Spinal cord (tissue), 10 donors: ENCODE measurements at places on chromosomes 5 and 9.

DNA sequence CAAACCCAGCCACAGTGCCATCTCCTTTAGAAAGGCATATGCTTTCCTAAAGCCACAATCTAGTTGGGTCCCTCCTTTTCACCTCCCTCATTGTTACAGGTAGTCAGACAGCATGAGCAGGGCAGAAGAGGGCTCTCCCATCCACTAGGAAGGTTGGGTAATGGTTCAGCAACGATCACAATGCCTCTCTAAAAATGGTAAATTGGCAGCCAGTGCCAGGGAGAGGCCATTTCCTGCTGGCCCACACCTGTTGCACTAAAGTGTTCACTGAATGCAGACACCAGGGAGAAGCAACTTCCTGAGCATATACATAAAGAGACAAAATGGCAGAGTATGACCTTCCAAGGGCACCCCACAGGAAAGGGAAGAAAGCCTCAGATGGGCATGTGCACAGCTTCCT is 31.3 kb upstream of the DAP start:
- H3K27me3 ChIP-seq = no peaks in the 10 kb centered on the region
- no peak overlapping the region for H3K4me3 ChIP-seq
- H3K36me3 ChIP-seq = no peaks in the 10 kb centered on the region
- no peaks in the 10 kb centered on the region for H3K4me1 ChIP-seq
- no peak for DNase-seq

DNA sequence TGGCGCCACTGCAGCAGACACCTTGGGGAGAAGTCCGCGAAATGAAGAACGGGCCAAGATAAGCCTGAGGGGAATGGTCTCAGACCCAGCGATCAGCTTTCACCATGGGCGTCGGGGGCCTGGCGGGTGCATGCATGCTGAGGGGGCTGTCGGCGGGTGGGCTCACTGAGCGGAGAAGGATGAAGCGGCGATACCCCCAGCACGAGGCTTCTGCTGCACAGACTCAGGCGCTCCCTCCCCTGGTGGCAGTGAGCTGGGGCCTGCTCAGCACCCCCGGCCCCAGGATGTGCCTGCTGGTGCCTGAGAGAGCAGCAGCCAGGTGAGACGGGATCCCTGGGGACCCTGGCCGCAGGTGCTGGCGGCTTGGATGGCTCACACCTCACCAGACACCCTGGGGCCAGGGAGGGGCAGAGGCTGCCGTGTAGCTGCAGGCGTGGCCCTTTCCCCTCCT is 31.2 kb downstream of the CEP72 start:
- H3K4me1 ChIP-seq = no peaks in the 10 kb centered on the region
- no peak overlapping the region for H3K4me3 ChIP-seq
- H3K27me3 ChIP-seq = no peaks in the 10 kb centered on the region

DNA sequence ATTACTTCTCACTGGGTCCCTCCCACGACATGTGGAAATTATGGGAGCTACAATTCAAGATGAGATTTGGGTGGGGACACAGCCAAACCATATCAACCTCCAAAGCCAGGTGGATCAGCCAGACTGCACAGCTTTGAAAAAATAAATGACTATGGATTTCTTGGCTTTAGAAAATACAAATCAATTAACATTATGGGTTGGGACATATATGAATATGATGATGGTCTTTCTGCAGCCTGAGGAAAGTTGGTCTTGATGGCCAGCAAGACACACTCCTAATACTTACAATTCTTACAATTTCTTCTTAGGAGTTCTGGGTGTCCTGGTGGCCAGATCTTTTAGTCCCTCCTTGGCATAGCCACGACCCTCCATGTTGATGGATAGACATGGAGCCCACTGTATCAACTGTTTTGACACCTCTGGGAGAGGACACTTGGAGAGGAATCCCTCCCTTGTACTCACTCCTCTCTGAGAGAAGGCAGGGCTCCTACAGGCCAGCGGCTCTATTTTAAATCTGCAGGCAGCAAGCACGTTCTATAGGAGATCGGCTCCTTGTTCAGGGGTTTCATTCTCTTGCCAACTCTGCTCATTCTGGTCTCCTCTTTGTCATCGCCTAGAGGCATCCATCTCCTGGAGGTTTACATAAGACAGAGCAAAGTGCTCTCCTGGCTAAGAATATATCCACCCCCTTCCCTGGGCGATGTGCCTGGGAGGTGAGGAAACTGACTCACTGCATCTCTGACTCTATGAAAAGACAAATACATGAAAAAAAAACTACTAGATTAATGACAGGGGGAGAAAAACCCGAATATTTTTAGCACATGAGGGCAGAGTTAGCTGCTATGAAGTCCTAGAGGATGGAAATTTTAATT is 145.9 kb downstream of the CARTPT start:
- H3K27me3 ChIP-seq = no peaks in the 10 kb centered on the region
- no peak for DNase-seq
- H3K27ac ChIP-seq = no peak overlapping the region
- no peaks in the 10 kb centered on the region for H3K4me1 ChIP-seq
- no peaks in the 10 kb centered on the region for H3K36me3 ChIP-seq

DNA sequence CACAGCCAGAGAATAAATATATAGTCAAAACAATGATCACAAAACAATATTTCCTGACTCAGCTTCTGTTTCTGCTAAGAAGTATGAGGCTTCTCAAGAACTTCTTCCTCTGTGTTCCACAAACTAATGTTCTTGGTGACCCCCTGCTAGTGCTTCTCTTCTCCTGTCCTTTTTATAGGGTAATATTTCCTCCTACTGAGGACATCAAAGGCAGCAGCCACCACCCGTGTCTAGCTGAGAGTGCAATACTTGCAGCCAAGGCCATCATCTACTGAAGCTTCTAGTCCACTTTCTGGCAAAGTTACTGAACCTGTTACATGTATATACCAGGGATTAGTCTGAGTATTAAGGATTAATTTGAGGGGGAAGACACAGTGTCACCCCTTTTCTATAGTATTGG is 83.7 kb upstream of the SLC12A2 start:
- no peaks in the 10 kb centered on the region for H3K4me1 ChIP-seq
- no peak overlapping the region for H3K4me3 ChIP-seq
- H3K27ac ChIP-seq = no peak overlapping the region
- H3K27me3 ChIP-seq = no peaks in the 10 kb centered on the region
- no peak for DNase-seq
- no peaks in the 10 kb centered on the region for H3K36me3 ChIP-seq

DNA sequence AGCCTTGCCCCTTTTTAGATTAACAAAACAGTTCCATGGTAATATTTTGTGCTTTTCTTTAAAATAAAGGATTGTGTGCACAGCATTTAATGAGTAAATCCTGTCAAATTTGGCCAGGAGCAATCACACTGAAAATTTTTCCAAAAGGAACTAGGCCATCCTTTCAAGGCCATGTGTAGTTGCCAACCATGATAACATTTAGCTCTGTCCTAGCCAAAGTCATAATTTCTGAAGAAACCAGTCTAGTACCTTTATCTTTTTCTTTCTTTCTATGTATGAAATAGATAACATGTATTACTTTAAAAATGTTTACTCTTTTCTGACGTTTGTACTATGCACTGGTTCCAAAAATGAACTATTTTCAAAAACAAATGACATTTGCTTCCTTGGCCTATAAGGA is 143.7 kb downstream of the PBX3 start:
- DNase-seq = no peak
- no peak overlapping the region for H3K4me3 ChIP-seq

DNA sequence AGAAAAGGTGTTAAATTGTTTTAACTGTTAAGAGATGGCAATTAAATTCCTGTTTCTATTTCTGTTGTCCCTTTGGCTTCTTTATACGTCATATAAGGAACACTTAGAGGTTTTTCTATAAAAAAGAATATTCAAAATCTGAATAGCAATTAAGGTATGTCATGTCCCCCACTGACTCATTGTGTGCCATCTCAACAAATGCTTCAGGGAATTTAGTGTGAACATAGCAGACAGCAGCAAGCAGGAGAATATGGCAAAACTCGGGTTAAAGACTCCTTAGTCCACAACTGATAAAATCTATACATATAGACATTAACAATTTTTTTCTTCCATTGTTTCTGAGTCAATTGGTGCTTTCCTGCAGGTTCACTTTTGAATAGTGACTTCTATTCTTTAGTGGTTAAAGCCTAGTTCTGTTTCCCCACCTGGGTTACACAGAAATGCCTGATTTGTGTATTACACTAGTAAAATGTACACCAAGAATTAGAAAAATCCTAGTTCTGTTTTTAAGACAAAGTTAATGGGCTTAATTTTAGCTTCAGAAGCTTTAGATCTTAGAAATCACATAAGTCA is 17.9 kb upstream of the RPS23 start:
- no peak overlapping the region for H3K27ac ChIP-seq
- peaks cover 3% of the 10 kb centered on the region for H3K4me1 ChIP-seq
- no peaks in the 10 kb centered on the region for H3K36me3 ChIP-seq
- H3K27me3 ChIP-seq = no peaks in the 10 kb centered on the region

DNA sequence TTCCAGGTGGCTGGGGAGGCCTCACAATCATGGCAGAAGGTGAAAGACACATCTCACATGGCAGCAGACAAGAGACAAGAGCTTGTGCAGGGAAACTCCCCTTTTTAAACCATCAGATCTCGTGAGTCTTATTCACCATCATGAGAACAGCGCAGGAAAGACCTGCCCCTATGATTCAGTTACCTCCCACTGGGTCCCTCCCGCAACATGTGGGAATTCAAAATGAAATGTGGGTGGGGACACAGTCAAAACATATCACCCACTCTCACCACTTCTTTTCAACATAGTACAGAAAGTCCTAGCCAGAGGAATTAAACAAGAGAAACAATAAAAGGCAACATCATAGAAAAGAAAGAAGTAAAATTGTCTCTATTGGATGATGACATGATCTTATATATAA is 223.4 kb upstream of the SLC24A2 start:
- no peak for DNase-seq
- H3K27me3 ChIP-seq = no peaks in the 10 kb centered on the region
- no peaks in the 10 kb centered on the region for H3K4me1 ChIP-seq

- DNase-seq = peak; percentile 87
- H3K27ac ChIP-seq = peak overlapping the region; percentile 95
- no peaks in the 10 kb centered on the region for H3K27me3 ChIP-seq
- no peaks in the 10 kb centered on the region for H3K36me3 ChIP-seq
Measured at GRCh38 chr5:160165137-160166068, 46.2 kb upstream of the PWWP2A start.

- no peak overlapping the region for H3K4me3 ChIP-seq
- H3K4me1 ChIP-seq = no peaks in the 10 kb centered on the region
- no peaks in the 10 kb centered on the region for H3K36me3 ChIP-seq
Measured at GRCh38 chr5:108545301-108545700, 163.4 kb upstream of the FBXL17 start.

GRCh38 chr9:68690088-68690487 is 15.0 kb upstream of the PIP5K1B start:
- no peak for DNase-seq
- H3K4me1 ChIP-seq = no peaks in the 10 kb centered on the region
- H3K4me3 ChIP-seq = no peak overlapping the region
- H3K36me3 ChIP-seq = no peaks in the 10 kb centered on the region
- H3K27ac ChIP-seq = no peak overlapping the region

DNA sequence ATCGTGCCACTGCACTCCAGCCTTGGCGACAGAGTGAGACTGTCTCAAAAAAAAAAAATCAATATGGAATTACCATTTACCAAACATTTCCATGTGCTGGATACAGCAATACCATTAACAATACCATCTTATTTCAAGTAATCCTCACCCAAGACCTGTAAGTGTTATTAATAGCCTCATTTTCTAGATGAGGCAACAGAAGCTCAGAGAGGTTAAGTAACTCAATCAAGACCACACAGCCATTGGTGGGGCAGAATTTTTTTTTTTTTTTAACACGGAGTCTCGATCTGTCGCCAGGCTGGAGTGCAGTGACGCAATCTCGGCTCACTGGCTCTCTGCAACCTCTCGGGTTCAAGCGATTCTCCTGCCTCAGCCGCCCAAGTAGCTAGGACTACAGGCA is 3.6 kb upstream of the FIBCD1 start:
- no peak overlapping the region for H3K4me3 ChIP-seq
- DNase-seq = no peak

GRCh38 chr5:56168066-56168478 is 65.1 kb downstream of the ANKRD55 start:
- no peak overlapping the region for H3K4me3 ChIP-seq
- H3K27ac ChIP-seq = no peak overlapping the region
- DNase-seq = no peak
- H3K4me1 ChIP-seq = peaks cover 26% of the 10 kb centered on the region
- peaks cover 3% of the 10 kb centered on the region for H3K27me3 ChIP-seq
- H3K36me3 ChIP-seq = no peaks in the 10 kb centered on the region

DNA sequence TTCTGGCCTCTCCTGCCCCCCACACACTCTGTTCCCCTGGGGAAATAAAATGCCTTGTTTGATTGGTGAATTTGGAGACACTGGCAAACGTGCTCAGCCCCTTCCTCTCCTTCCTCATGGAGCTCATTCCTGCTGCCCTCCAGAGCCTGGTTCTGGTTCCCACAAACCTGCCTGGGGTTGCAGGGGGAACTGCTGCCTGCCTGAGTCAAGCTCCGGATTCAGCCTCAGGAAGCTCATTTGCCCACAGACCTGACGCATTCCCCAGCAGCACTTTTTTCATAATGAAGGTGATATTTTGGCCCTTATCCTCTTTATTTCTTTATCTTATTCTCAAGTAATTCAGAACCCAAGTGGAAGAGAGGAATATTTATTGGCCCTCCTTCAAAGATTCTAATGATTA is 140.5 kb downstream of the TTLL11 start:
- H3K27ac ChIP-seq = no peak overlapping the region
- H3K4me3 ChIP-seq = no peak overlapping the region
- no peak for DNase-seq
- no peaks in the 10 kb centered on the region for H3K27me3 ChIP-seq
- peaks cover 22% of the 10 kb centered on the region for H3K4me1 ChIP-seq

DNA sequence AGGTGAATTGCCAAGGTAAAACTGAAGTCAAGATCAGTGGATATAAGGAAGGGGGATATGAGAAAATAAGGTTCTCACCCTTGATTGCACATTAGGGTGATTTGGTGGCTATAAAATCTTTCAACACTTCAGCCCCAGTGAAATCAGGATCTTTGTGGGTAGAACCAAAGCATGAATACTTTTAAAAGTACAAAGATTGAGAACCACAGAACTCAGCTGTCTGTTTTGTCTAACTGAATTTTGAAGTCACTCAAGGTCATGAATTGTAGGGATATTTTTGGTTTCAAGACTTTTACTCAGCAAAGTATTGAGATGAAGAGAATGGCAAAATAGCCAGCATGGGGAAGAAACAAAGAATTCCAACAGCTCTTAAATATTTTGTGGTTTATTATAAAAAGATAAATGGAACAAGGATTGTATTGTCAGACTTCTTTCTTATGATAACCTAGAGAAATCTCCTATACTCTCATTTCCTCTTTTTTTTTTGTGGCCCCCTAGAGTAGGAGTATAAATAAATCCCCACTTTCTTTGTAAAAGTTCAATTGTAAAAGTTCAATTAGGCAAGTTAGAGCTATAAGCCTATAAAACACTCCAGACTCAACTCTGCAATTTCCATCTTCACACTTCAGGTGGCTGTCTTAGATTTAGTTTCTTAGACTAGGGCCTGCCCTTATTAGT is 272.9 kb downstream of the PDE4D start:
- no peaks in the 10 kb centered on the region for H3K27me3 ChIP-seq
- H3K27ac ChIP-seq = no peak overlapping the region
- no peaks in the 10 kb centered on the region for H3K36me3 ChIP-seq
- no peaks in the 10 kb centered on the region for H3K4me1 ChIP-seq
- no peak for DNase-seq
- H3K4me3 ChIP-seq = no peak overlapping the region

- DNase-seq = no peak
- no peaks in the 10 kb centered on the region for H3K27me3 ChIP-seq
- no peaks in the 10 kb centered on the region for H3K36me3 ChIP-seq
- H3K27ac ChIP-seq = no peak overlapping the region
- no peaks in the 10 kb centered on the region for H3K4me1 ChIP-seq
- H3K4me3 ChIP-seq = no peak overlapping the region
Measured at GRCh38 chr5:13186177-13186576, 758.3 kb downstream of the DNAH5 start.

GRCh38 chr9:36191290-36191645 is 547 bp downstream of the CLTA start:
- no peaks in the 10 kb centered on the region for H3K27me3 ChIP-seq
- H3K4me1 ChIP-seq = peaks cover 7% of the 10 kb centered on the region
- H3K4me3 ChIP-seq = peak overlapping the region; percentile 91
- H3K36me3 ChIP-seq = peaks cover 7% of the 10 kb centered on the region
- H3K27ac ChIP-seq = peak overlapping the region; percentile 95
